Stimulated activated CD4-positive, alpha-beta T cell treated with anti-CD3 and anti-CD28 coated beads, Interleukin-2, amount 100 ng/mL, for 24 hours (primary cell): ENCODE measurements at places on chromosomes 7 and 10.

- DNase-seq: no peak
Measured at GRCh38 chr7:7151865-7152264, 30.5 kb upstream of the C1GALT1 start.

DNA sequence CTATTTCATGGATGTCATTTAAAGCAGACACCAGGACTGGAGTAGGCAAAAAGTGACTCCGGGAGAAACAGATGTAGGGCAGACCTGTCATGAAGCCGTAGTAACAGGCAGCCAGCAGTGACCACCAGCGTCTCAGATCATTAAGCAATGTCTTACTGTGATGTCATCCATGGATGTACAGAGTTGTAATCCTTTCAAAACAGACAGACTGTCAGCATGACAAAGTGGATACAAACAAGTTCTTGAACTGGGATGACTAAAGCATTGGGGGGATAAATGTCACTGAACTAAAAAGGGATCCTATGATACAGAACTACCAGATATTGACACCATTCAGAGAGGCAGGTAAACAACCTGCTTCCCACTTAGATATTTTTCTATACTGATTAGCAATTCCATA lies 675.5 kb downstream of the PARD3 start:
- no peak for DNase-seq

DNA sequence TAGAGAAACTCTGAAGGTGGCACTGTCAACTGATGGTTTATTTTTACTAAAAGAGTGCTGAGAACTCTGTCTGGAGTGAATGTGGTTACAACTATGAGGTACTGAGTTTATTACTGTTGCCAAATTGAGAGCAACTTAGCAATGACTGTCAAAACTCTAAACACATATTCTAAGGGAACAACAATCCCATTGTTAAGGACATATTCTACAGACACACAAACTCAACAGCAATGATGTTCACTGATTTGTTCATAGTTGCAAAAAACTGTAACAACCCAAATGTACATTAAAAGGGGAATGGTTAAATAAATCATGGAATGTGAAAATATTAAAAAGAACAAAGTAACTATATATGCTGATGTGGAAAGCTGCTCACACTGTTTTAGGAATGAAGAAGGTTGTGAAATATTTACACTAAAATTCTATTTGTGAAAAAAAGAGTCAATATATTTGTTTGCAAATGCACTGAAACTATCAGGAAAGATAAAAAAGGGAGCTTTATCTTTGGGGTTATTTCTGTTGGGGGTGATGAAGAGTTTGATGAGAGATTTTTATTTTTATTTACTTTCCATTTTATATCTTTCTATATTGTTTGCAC lies 12.9 kb downstream of the PON2 start:
- no peak for DNase-seq

GRCh38 chr7:143362131-143363015 lies at the start of gene FAM131B:
Gene FAM131B, minus strand, starts transcription at chr7:143362713. Its CDS starts 110 bp downstream, at chr7:143362603.
- DNase-seq: peak; percentile 48

GRCh38 chr7:130141161-130141883 lies 63.9 kb downstream of the TMEM209 start:
- peak; percentile 55 for DNase-seq

GRCh38 chr7:108067844-108068243 lies 62.3 kb downstream of the LAMB4 start:
- no peak for DNase-seq

GRCh38 chr7:291373-292092 lies 1.6 kb downstream of the FOXL3 start:
- no peak for DNase-seq

- no peak for DNase-seq
Measured at GRCh38 chr7:113487925-113488731, 369.8 kb upstream of the SMIM30 start.

- DNase-seq: no peak
Measured at GRCh38 chr7:37698782-37699181, 15.2 kb downstream of the GPR141 start.

GRCh38 chr10:48332166-48332870 lies 25.8 kb downstream of the MAPK8 start:
- no peak for DNase-seq

DNA sequence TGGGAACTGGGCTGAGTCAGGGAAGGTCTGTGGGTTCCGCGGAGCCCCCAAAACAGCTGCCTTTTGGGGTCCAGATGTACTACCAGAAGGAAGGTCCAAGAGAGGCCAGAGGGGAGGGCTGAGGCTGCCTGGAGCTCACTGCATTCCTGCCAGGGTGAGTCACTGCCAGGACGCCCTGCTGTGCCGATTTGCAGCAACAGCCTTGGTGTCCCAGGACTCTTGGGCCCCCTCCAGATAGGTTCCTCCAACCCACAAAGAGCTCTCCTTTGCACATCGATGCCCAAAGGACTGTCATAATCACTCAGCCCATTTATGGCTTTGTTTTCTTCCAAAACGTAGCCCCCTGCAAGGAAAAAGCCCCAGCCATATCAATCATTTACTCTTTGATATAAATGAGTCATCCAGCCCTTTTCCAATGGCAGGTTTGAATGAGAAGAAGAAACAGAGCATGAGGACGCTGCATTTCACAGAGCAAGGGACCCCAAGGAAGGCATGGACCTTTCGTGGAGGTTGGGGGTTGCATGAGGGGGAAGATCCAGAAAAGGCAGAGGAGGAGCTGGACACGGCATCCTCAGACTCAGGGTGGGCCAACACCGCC lies 32.2 kb upstream of the COL13A1 start:
- DNase-seq: no peak

- peak; percentile 26 for DNase-seq
Measured at GRCh38 chr7:135976312-135977006, 700 bp downstream of the MTPN start.

DNA sequence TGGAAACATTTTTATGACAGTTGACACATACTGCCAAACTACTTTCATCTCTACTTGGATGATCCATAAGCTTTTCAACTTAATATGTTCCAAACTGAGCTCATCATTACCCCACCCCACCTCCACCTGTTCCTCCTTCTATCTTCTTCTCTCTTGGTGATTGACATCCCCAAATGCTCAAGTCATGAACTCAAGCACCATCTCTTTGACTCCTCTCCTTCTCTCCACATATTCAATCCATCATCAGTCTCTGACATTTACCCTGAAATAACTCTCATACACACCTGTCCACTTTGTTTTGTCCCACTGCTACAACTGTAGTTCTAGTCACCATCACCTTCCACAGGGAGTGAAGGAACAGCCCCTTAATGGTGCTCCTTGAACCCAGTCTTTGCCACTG lies 43.3 kb downstream of the SGCE start:
- DNase-seq: no peak

DNA sequence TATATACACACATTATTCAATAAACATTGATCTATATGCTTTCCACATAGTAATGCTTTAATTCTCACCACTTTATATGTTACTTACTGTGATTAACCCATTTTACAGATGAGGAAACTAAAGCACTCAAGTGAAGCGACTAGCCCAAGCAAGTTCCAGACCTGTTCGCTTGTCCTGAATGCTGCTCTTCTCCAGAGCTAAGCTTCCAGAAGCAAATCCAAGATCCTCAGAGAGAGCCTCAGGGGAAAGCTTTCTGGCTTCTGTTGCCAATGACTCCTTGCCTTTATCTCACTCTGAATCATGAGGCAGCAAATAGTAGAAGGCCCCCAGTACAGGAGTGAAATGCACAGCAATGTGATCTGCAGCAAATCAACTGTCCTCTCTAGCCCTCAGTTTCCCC lies 32.2 kb downstream of the XPNPEP1 start:
- no peak for DNase-seq

DNA sequence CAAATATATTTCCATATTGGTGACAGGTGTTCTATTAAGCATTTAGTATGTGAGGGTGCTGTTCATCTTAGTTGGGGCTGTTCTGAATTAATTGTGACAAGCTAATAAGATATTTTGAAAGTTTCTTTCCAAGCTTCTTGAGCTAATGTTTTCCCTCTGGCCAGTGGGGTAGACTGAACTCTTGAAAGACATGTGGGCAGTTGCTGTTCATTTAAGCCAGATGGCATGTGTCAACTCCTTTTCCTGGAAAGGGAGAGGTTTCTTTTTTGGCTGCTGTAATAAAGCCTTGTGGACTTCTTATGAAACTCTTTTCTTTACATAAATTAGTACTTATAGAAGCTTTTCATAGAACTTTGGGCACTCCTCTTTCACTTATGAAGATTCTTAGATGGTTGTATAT lies 21.7 kb downstream of the RAB18 start:
- no peak for DNase-seq

DNA sequence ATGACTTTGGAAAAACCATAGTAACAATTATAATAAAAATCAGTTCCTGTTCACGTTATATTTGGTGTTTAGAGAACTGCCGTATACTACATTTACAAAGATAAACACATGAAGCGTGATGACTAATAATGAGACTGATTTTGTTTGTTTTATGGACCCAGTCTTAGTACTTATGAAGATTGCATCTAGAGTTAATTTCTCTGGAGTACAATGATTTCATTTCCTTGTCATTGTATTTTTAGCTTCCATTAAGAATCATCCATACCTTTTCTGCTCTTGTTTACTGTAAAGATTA lies 2.9 kb downstream of the RBM20 start:
- DNase-seq: no peak

- DNase-seq: no peak
Measured at GRCh38 chr10:121168545-121169216, 317.5 kb downstream of the WDR11 start.

GRCh38 chr7:36263095-36263484 lies 110.0 kb downstream of the EEPD1 start:
- no peak for DNase-seq

DNA sequence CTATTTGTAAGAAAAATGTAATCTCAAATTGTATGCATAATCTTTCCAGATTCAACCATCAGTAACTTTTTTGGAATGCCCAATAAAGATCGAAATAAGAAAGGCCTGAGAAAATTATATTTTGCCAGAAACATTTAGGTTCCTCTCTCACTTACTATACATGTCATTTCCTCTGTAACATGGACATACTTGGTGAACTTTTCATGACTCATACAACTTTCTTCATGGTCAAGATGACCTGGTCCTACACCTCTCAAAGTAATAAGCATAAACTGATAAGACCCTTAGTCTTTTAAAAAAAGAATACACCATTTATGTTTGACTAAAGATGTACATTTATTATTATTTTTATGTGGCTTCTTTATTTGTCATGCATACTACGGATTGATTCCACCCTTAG lies 125.3 kb downstream of the REEP3 start:
- no peak for DNase-seq

DNA sequence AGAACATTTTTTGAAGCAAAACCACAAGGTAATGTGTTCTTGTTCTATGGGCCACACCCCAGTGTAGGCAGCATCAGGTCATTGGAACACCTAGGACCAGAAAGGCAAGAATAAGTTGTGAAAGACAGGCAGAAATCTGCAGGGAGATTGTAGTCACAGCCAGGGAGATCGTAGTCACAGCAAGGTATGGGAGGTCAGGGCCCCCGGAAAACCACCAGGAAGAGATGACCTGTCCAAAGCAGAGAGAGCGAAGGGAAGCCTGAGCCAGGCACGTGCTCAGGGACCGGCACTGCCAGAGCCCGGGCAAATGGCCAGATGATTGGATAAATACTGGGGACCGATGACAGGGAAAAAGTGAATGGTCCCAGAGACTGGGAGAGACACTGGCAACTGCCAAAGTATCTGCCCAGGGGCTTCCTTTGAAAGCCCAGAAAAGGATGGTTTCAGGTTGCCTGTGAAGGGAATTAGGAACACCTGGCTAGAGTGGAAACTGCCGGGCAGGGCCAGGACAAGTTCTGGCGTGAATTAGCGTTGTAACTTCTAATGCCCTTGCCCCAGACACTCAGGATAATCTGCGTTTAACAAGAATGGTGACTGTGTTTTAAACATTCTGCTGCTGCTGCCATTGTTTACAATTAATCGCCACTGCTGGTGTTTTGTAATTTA lies 3.9 kb upstream of the NOBOX start:
- no peak for DNase-seq

- no peak for DNase-seq
Measured at GRCh38 chr10:68697106-68697505, 23.9 kb upstream of the CCAR1 start.

- no peak for DNase-seq
Measured at GRCh38 chr7:31948029-31948428, 122.2 kb downstream of the PDE1C start.

- no peak for DNase-seq
Measured at GRCh38 chr7:17300012-17300411, 1.6 kb downstream of the AHR start.

DNA sequence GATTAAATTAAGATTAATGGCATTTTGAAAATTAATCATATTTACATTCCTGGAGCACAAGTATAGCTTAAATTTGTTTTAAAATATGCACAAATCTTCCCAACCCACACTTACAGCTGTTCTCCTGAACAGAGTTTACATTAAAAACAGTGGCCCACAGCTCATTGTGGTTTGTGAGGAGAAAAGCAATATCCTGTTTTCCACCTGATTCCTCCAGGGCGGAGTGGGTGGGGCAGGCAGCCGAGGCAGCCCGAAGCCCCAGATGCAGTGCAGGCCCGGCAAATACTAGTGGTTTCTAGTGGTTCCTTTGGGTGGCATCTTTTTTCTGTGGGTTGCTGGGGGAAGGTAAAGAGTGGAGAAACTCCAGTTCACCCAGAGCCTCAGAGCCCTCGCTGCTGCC lies 280.8 kb downstream of the ARHGAP12 start:
- no peak for DNase-seq

GRCh38 chr10:86955501-86956194 lies 1.8 kb downstream of the MMRN2 start:
- no peak for DNase-seq

DNA sequence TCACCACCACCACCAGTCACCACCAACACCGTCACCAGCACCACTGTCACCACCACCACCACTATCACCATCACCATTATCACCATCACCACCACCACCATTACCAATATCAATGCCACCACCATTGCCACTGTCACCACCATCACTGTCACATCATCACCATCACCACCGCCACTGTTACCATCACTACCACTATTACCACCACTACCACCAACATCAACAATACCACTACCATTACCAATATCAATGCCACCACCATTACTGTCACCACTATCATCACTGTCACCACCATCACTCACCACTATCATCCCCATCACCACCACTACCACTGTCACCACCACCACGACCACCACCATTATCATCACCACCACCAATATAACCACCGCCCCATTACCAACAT lies 14.0 kb upstream of the DENND2A start:
- no peak for DNase-seq
